ENCODE measurements at places on chromosomes 5 and 9. TPM values are rescaled to one million over a fixed set of nuclear protein-coding genes. Genes with fewer than 3 reads are reported as not detected.

DNA sequence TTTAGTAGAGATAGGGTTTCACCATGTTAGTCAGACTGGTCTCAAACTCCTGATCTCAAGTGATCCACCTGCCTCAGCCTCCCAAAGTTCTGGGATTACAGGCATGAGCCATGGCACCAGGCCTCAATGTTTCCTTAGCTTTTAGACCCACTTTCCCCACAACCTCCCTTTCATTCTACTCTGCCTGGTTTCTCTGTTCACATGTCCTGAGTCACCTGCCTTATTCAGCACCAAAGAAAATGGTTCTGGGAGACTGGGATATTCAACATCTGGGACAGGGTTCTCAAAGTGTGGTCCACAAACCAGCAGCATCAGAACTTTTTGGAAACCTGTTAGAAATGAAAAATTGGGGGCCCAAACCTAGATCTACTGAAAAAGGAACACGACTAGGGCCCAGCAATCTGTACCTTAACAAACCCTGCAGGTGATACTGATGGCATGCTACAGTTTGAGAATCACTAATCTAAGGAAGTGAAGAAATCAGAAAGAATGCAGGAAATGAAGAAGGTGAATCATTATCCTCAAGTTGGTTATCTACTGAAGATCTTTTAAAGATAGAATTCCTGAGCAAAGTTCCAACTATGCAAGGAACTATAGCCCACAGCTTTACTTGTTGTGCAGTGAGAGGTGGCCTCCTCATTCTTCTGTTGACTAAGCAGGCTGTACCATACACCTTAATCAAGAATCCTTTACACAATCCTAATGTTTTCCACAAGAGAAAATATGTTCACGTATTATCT lies 51.8 kb upstream of the CTNNAL1 start:
- DNase-seq, result no peak

DNA sequence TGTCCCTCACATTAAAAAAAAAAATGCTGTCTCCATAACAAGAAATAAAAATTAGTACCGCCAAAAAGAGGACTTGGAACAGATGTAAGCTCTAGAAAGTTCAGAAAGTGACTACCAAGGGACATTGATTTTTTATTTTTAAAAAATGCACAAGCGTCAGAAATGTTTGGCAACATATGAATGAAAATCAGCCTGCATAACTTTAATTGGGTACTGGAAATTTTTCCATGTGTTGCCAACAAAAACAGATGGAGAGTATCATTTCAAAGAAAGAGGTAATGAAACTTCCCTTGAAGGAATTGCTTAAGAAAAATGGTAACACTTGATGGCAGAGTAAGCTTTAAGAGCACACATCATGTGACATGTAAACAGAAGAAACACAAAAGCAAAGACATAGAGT lies 47.2 kb downstream of the OR2K2 start:
- DNase-seq, result no peak

DNA sequence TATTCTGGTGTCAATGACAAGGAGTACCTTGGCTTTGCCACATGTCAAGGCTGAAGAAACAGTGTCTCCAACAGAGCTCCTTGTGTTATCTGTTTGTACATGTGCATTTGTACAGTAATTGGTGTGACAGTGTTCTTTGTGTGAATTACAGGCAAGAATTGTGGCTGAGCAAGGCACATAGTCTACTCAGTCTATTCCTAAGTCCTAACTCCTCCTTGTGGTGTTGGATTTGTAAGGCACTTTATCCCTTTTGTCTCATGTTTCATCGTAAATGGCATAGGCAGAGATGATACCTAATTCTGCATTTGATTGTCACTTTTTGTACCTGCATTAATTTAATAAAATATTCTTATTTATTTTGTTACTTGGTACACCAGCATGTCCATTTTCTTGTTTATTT lies 19.8 kb downstream of the CD274 start:
- DNase-seq, result no peak

Gene MYOZ3
- not detected for total RNA-seq

DNA sequence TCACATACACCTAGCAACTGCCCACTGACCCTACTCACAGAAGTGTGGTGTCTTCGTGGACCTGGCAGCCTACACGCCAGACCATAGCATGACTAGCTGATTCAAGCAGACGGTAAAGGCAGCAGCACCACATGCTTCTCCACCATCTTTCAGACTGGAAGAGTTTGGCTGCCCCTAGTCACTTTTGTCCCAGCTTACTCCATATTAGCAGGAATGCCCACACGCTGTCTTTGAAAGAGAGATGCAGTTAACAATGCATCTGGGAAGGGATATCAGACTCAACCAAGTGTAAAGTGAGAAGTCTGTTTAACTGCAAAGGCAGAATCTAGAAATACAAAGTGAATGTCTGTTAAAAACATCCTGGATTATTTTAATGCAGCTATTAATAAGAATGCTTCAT lies 177.2 kb upstream of the GNA14 start:
- DNase-seq, result no peak

GRCh38 chr9:112849363-112849922 lies 41.2 kb downstream of the SLC46A2 start:
- no peak for DNase-seq

- DNase-seq, result no peak
Measured at GRCh38 chr5:74482990-74483389, 157.5 kb downstream of the ENC1 start.

DNA sequence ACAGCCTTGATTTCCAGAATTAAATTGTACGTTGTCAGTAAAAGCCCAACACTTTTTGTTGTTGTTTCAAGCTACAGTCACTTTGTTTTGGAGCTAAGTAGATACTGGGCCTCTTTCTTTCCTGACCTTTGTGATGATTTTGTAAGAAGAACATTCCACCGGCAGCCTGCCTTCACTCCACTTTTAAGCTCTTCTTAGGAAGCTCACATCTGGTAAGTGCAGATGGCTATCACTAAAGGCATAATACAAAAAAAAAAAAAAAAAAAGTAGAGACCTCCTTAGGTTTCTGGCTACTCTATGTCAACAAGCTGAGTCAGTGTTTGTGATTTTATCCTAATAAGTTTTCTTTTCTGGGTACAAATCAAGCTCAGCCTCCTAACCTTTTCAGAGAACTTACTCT lies 1922.1 kb upstream of the WWC1 start:
- DNase-seq, result no peak

DNA sequence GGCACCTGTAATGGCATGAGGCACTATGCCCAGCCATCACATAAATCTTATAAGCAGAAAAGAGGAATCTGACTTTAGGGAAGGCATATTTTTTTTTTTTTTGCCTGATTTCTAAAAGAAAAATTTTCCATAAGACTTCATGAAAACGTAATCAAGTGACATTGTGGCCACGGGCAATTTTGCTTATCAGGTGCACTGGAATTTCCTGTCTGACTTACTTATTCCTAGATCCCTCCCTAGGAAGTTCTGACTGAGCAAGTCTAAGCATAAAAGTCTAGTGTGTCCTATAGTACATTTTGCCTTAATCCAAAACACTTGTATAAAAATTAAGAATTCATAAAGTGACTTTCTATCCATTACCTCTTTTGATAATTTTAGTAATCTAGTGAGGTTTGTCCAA lies 12.5 kb downstream of the C5orf46 start:
- DNase-seq, result no peak

DNA sequence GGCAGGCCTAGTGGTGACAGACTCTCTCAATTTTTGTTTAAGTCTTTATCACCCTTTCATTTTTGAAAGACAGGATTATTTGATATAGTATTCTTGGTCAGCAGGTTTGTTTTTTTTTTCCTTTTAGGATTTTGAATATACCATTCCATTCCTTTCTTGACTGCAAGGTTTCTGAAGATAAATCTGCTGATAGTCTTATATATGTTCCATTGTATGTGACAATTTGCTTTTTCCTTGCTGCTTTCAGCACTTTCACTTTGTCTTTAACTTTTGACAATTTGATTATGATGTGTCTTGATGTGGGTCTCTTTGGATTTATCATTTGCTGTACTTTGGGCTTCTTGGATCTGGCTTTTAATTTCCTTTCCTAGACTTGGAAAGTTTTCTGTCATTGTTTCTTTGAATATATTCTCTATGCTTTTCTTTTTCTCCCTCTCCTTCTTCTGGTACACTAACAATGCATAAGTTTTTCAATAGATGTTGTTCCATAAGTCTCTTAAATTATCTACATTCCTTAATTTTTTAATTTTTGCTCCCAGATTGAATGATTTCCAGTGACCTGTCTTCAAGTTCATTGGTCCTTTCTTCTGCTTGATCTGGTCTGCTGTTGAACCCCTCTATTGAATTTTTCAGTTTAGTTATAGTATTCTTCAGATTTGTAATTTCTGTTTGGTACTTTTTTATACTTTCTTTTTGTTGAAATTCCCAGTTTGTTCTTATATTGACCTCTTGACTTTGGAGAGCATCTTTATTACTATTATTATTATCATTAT lies 14.6 kb upstream of the FBXW2 start:
- no peak for DNase-seq
